NCI-H524 treated with DMSO at 0.1 percent for 48 hours (cell line): ENCODE measurements at places on chromosomes 5 and 9.

DNA sequence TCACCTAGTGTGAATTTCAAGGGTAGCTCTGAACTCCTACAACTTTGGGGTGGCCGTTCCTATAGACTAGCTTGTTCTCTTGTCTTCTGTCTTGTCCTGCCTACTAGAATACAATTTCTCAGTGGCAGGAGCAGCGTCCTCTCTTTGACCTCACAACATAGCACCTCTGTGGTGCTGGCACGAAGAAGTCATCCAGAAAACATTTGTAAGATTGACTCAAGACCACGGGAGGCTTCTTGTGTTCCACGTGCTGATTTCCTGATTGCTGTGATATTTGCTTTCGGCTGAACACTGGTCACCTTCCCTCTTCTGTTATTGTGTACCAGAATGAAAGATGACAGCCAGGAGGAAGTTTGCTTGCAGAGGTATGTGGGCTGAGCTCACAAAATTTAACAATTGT, 27.0 kb downstream of the SLC1A1 start:
- DNase-seq: no peak

GRCh38 chr5:44048276-44048984, 340.8 kb downstream of the FGF10 start:
- no peak for DNase-seq

GRCh38 chr5:139178935-139179334, 19.2 kb downstream of the SIL1 start:
- DNase-seq: no peak

DNA sequence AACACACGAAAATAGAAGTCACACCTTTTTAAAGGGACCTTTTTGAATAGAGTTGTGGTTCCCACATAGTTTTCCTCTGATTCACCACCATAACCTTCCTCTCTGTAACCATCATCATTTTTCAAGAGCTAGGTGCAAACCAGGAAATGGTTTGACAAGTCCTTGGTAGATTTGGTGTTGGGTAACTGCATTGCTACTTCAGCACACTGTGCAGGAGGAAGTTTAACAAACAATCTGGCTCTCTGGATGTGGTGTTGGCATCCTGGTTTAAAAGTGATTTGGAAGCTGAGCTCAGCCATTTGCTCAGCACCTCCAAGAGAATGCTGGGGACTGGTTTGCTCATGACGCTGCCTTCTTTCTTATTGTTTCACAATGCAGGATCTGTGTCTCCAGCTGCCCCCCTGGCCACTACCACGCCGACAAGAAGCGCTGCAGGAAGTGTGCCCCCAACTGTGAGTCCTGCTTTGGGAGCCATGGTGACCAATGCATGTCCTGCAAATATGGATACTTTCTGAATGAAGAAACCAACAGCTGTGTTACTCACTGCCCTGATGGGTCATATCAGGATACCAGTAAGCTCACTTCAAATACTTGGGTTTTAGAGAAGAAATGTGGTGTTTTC, 213.1 kb downstream of the RFK start:
- DNase-seq: no peak

- no peak for DNase-seq
These were observed 23.6 kb upstream of the CAST start for GRCh38 chr5:96638561-96638960.

- no peak for DNase-seq
These were observed 263.5 kb upstream of the PTPRD start for GRCh38 chr9:10876333-10876732.

GRCh38 chr5:26237489-26237888, 800.9 kb downstream of the CDH9 start:
- DNase-seq: no peak

DNA sequence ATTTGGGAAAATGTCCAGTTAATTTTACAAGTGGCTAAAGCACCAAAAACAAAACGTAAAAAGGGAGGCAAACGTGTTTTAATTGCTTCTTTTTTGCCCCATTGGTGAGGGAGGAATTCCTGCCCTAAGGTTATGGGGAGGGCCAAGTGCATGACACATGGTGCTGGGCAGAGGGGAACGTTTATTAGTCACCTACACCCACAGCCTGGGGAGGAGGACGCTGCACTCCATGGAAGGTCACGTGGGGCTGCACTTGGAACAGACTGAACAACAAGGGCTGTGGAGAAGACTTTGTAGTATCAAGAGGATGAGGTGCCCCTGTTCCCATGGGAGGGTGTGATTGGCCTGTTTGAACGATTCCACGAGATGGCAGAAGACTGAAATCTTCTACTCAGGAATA, 13.7 kb upstream of the ADAMTS16 start:
- no peak for DNase-seq

DNA sequence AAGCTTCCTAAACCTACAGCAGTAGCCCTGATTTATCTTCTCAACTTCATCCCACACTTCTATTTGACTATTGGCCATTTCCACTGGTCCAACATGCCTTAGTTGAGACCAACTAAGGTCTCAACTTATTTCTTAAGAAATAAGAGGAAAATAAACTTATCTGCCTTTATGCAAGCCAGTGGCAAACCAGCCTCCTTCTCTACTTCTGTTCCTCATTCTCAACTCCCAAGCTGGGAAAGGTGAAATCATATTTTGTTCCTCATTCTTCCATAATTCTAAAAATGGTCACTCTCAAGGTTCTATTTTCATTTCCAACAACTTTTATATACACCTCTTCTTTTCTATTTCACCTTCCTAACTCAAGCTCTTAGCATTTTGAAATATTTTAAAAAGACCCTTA, 149.6 kb upstream of the C9orf72 start:
- DNase-seq: no peak

DNA sequence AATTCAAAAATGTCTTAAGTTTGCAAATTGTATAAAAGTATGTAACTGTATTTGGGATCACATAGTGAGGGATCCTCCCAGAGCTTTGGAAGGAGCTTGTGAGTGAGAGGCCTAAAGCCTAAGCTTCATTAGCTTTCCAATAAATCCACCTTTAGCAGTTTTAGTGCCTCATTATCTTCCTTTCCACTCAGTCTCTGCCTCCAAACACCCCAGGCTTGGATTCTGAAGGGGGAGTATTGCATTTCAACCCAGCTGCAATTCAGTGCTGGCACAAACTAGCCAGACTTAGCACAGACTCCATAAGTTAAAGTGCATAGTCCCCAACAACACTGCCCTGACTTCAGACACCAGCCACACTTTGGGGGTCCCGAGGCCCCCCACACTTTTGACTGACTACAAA, 113.5 kb downstream of the SMARCA2 start:
- no peak for DNase-seq

GRCh38 chr9:87613265-87614111, 112.4 kb upstream of the CTSL start:
- no peak for DNase-seq

DNA sequence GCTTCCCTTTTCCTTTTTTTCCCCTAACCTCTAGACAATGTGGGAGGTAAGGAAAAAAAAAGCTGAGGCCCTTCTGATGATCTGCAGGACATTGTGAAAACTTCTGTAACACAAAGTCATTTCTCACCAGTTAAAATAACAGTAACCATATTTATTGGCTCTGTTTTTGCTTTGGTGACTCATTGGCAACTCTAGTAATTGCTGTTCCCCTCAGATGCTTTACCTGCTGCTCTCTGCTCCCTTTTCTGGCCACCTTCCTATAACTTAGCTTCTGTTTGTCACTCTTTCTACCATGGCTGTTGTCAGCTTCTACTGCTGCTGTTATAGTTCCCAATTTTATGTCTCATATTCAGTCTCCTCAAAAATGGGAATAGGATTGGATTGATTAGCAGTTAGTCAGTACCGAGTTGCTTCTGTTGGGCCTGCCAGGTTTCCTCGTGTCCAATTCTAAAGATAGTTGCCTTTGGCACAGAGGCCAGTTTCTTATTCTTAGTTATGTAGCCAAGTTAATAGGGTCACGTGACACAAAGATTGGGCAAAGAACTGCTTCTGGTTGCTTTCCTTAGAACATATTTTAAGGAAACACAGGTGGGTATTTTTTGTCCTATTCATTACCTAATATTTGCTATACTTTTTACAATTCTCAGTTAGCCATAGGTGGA, 16.8 kb downstream of the SCAMP1 start:
- DNase-seq: no peak
